ENCODE measurements at places on chromosomes 5 and 9. TPM values are rescaled to one million over a fixed set of nuclear protein-coding genes. Genes with fewer than 3 reads are reported as not detected.
A peak's percentile ranks its signal among the peaks of the same experiment; 100 is the strongest.

- H3K36me3 ChIP-seq: no peaks in the 10 kb centered on the region
- H3K27ac ChIP-seq: no peak overlapping the region
- no peaks in the 10 kb centered on the region for H3K4me1 ChIP-seq
These were observed 63.1 kb upstream of the FAM174A start for GRCh38 chr5:100472091-100472490.

DNA sequence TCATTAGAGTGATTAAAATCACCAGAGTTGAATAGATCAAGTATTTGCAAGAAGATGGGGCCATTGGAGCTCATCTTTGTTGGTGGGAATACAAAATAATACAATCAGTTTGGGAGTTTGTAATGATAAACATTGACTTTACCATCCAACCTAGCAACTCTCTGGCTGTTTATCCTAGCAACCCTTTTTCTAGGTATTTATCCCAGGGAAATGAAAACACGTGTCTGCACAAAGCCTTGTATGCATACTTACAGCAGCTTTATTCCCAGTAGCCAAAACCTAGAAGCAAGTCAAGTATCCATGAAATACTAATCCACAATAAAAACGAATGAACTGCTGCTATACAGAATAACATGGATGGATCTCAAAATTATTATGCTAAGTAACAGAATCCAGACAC lies 152.7 kb upstream of the DAB2 start:
- DNase-seq: no peak
- no peaks in the 10 kb centered on the region for H3K4me1 ChIP-seq
- H3K36me3 ChIP-seq: no peaks in the 10 kb centered on the region
- no peak overlapping the region for H3K4me3 ChIP-seq
- no peaks in the 10 kb centered on the region for H3K27me3 ChIP-seq
- no peak overlapping the region for H3K27ac ChIP-seq

The PALM2AKAP2 gene
- total RNA-seq: 9.9 TPM

- H3K4me1 ChIP-seq: peaks cover 46% of the 10 kb centered on the region
- H3K4me3 ChIP-seq: no peak overlapping the region
- peak overlapping the region; percentile 17 for H3K27ac ChIP-seq
These were observed 28.2 kb downstream of the ERGIC1 start for GRCh38 chr5:172862165-172862801.

GRCh38 chr5:145854651-145855258 lies 18.1 kb downstream of the GRXCR2 start:
- H3K27ac ChIP-seq: no peak overlapping the region
- H3K27me3 ChIP-seq: no peaks in the 10 kb centered on the region
- no peaks in the 10 kb centered on the region for H3K36me3 ChIP-seq

The UNC5A gene
- not detected for total RNA-seq

- no peaks in the 10 kb centered on the region for H3K27me3 ChIP-seq
- H3K27ac ChIP-seq: no peak overlapping the region
- no peaks in the 10 kb centered on the region for H3K36me3 ChIP-seq
- no peak for DNase-seq
- H3K4me3 ChIP-seq: no peak overlapping the region
These were observed 64.2 kb downstream of the RFK start for GRCh38 chr9:76330034-76330433.

- H3K4me1 ChIP-seq: no peaks in the 10 kb centered on the region
- no peak overlapping the region for H3K27ac ChIP-seq
- DNase-seq: no peak
- no peaks in the 10 kb centered on the region for H3K27me3 ChIP-seq
- no peak overlapping the region for H3K4me3 ChIP-seq
These were observed 26.8 kb upstream of the SLC12A7 start for GRCh38 chr5:1138445-1139245.

Data from fibroblast of lung (primary cell).